ENCODE measurements at places on chromosomes 5 and 9.

GRCh38 chr9:123497830-123498229, 141.8 kb downstream of the CRB2 start:
- no peak for DNase-seq

DNA sequence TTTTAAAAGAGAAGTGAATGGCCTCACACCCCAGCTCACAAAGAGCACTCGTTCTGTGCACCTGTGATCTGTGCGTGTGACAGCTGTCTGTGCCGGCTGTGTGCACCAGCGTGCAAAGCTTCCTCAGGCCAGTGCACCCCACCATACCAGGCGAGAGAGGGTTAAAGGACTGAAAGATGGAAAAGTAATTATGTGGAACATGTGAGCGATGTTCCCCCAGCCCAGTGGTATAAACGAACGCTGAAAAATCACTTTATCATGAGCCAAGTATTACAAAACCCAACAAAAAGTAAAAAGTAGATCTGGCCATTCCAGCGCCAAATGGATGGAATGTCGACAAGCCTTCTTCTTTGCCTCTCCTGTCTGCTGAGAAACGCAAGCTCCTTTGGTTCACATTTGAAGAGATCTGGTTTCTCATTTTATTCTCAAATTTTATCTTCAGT, 53.7 kb downstream of the IPPK start:
- DNase-seq: no peak

- DNase-seq: no peak
Observed at GRCh38 chr5:75050415-75050814, 1.9 kb downstream of the GCNT4 start.

- no peak for DNase-seq
Observed at GRCh38 chr9:8673830-8674229, 874.3 kb upstream of the DMAC1 start.

- no peak for DNase-seq
Observed at GRCh38 chr9:98903961-98904411, 39.7 kb upstream of the COL15A1 start.

GRCh38 chr5:45029553-45029952, 220.8 kb downstream of the MRPS30 start:
- DNase-seq: no peak

DNA sequence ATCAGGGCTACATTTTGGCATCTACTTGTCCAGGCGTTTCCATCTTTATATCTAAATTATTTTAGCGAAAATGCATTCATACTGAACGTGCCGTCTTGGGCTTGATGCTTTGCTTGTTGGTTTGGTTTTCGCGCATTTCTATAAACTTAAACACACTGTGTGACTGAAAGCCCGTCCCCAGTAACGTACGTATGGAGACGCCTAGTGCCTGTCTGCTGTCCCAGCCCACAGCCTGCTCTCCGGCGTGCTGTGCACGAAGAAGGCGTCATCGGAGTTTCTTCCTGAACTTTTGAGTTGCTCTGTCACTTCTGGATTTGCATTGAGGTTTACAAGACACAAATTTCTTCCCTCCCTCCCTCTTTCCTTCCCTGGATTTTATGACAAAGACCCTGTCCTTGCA, 40.6 kb upstream of the IRX4 start:
- DNase-seq: no peak

- no peak for DNase-seq
Observed at GRCh38 chr9:13586587-13587374, 307.3 kb upstream of the MPDZ start.

GRCh38 chr5:34501016-34501415, 155.1 kb upstream of the RAI14 start:
- DNase-seq: no peak

DNA sequence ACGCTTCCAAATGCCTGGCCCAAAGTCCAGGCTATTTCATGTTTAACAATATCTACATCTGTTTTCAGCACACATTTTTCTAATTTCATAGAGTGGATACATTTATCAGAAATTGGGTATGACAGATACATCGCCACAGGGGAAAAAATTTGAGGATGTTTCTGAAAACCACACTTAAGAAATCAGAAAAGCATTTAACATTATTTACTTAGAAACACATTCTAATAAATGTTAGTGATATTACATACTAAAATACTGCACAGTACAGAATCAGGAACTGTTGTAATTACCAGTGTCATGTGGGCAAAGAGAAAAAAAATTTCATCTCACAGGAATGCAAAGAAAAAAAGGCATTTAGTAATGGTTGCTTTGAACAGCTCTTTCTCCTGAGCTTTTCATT, 310.5 kb upstream of the KIF2A start:
- DNase-seq: no peak

- no peak for DNase-seq
Observed at GRCh38 chr5:91403438-91403837, 20.3 kb upstream of the ARRDC3 start.

GRCh38 chr5:172584638-172585037, 56.4 kb upstream of the NEURL1B start:
- no peak for DNase-seq

DNA sequence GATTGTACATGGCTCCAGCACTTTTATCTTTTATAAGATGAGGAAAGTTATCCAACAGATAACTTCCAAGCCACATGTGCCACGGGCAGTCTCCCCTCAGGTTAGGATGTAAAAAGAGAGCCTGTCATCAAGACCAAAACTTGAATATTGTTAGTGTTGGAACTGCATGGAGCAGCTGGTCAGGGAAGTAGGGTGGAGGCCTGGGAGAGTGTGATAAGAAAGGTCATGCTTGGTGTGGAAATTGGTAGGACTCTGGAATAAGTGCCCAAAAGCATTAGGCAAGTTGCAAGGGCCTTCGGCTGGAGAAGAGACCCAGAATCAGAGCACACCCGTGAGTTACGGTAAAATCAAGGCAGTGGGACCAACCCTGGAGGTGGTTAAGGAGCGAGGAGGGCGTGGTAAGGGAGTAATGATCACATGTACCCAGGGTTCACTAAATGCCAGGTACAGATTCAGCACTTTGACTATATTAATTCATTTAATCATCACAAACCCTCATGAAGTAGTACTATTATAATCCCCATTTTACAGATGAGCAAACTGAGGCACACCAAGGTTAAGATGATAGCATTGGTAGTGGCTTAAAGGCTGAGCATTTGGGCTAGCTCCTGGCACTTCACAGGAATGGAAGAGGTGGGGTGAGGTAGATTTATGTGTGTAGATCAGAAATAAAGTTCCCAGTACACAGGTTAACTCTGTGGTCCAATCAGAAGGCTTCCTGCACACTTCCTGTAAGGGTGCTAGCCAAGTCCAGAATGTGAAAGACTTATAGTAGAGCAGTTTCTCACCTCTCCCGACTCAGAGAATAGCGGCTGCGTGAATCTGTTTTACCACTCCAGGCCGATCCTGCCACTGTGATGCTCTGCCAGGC, 96.5 kb upstream of the ZNF608 start:
- no peak for DNase-seq
